ENCODE measurements at places on chromosomes 6 and 20.

- no peak for DNase-seq
Measured at GRCh38 chr20:17835240-17835933, 133.2 kb downstream of the SNX5 start.

- no peak for DNase-seq
Measured at GRCh38 chr6:6006006-6006427, 708 bp downstream of the NRN1 start.

- no peak for DNase-seq
Measured at GRCh38 chr6:85418059-85418458, 31.8 kb upstream of the NT5E start.

DNA sequence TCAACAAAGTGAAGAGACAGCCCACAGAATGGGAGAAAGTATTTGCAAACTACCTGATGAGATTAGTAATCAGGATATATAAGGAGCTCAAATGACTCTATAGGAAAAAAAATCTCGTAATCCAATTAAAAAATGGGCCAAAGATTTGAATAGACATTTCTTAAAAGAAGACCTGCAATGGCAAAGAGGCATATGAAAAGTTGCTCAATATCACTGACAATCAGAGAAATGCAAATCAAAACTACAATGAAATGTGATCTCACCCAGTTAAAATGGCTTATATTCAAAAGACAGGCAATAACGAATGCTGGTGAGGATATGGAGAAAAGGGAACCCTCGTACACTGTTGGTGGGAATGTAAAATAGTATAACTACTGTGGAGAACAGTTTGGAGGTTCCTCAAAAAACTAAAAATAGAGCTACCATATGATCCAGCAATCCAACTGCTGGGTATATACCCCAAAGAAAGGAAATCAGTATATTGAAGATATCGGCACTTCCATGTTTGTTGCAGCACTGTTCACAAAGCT is 65.0 kb downstream of the TOX2 start:
- DNase-seq: no peak

- DNase-seq: no peak
Measured at GRCh38 chr20:2242678-2243077, 53.1 kb upstream of the TGM3 start.

- no peak for DNase-seq
Measured at GRCh38 chr6:168084465-168085160, 5.6 kb upstream of the FRMD1 start.

- DNase-seq: peak; percentile 81
Measured at GRCh38 chr20:13788167-13788834, 3.5 kb downstream of the NDUFAF5 start.

Measured in NAMALWA (cell line).